EH (cell line): ENCODE measurements at places on chromosomes 2 and 18.
A peak's percentile ranks its signal among the peaks of the same experiment; 100 is the strongest.

GRCh38 chr2:105391763-105392662 is 6.8 kb downstream of the FHL2 start:
- DNase-seq = no peak

- no peak for DNase-seq
Measured at GRCh38 chr2:242001853-242002252, 132.3 kb downstream of the RTP5 start.

DNA sequence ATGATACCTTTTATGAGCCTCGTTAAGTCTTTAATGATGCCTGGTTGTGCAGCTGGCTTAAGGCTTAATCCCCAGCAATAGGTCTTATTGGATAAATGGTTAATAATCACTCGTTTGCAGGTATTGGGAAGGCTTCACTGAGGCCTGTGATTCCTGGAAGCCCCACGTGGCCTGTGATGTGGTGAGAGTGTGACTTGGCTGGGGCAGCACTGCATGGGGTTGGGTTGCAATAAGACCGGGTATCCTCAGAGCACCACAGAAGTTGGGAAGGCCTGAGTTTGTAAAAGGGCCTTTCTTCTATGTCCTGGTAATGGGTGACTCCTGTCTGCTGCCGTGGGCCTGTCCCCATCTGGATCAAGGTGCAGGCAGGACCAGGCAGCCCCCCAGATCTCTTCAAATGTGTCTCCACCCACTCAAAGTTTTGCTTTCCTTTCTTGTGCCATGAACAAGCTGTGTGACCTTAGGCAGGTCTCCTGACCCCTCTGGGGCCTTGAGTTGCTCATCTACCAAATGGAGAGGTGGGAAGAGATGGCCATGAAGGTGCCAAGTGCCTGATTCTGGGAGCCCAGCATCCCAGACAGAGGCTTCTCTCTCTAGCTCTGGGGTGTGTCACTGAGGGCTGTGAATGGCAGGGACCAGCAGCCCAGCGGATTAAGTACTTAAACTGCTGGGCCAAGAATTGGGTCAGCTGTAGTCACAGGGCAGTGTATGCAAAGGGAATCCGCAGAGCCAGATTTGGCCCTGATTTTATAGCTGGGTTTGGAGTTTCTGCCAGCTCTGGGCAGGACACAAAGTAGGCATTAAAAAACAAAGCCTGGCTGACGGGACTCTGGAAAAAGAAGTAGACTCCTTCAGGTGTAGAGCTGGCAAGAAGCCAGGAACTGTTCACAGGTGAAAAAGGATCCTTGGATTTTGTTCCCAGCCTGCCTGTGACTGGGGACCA is 24.4 kb downstream of the LBH start:
- DNase-seq = no peak

DNA sequence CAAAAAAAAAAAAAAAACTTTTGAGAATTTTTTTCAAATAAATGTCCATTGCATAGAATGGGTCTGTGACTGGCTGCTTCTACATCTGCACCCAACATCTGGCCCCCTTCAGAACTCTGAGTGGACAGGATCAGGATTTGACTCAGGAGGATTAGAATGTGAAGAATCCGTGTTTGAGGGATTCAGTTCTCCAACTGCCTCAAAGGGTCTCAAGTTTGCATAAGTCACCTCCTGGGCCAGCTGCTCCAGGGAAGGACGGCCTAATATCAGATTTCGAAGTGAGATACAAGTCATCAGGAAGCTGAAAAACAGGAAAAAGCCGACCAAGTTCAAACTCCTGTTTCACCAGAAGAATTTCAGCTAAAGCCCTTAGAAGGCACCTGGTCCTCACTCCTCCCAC is 10.9 kb downstream of the MAT2A start:
- DNase-seq = peak; percentile 94

- DNase-seq = no peak
Measured at GRCh38 chr2:73339201-73339600, 45.9 kb upstream of the EGR4 start.

GRCh38 chr2:180990794-180991193 is 10.4 kb downstream of the UBE2E3 start:
- no peak for DNase-seq
